ENCODE measurements at places on chromosomes 7 and 10.

DNA sequence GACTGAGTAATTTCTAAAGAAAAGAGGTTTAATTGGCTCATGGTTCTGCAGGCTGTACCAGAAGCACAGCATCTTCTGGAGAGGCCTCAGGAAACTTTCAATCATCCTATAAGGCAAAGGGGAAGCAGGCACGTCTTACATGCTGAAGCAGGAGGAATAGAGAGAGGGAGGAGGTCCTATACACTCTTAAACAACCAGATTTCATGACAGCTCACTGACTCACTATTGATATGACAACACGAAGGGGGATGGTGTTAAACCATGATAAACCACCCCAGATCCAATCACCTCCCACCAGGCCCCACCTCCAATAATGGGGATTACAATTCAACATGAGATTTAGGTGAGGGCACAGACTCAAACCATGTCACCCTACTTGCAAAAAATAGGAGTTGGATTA is 201.5 kb downstream of the CDK14 start:
- H3K4me1 ChIP-seq, result no peaks in the 10 kb centered on the region
- no peaks in the 10 kb centered on the region for H3K36me3 ChIP-seq
- H3K27ac ChIP-seq, result no peak overlapping the region
- no peak overlapping the region for H3K4me3 ChIP-seq
- H3K27me3 ChIP-seq, result no peaks in the 10 kb centered on the region
- no peak for DNase-seq

- H3K4me3 ChIP-seq, result no peak overlapping the region
- no peak overlapping the region for H3K27ac ChIP-seq
- H3K4me1 ChIP-seq, result peaks cover 18% of the 10 kb centered on the region
- H3K27me3 ChIP-seq, result no peaks in the 10 kb centered on the region
- no peak for DNase-seq
Measured at GRCh38 chr7:29086545-29086944, 59.8 kb downstream of the CPVL start.

DNA sequence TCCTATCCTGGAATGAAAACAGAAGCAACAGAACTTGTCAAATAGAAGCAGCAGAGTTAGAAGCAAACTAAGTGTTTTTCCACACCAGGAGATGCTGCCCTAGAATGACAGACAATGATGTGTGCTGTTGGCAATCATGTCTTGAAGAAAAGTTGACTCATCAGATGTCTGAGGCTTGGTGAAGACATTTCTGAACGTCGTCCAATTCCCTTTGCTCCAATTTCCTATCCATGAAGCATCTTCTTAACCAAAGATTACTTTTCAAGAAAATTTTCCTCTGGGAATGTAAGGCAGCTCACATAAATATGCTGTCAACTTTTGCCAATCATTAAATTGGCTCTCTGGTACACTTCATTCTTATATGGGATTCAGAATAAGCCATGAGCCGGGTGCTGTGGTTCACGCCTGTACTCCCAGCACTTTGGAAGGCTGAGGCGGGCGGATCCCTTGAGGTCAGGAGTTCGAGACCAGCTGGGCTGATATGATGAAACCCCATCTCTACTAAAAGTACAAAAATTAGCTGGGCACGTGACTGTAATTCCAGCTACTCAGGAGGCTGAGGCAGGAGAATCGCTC is 34.6 kb downstream of the MALSU1 start:
- DNase-seq, result peak; percentile 46
- H3K4me3 ChIP-seq, result no peak overlapping the region
- H3K27ac ChIP-seq, result peak overlapping the region; percentile 28
- H3K36me3 ChIP-seq, result no peaks in the 10 kb centered on the region
- H3K27me3 ChIP-seq, result no peaks in the 10 kb centered on the region

GRCh38 chr7:27031289-27032172 is 64.3 kb downstream of the HOXA1 start:
- peak overlapping the region; percentile 8 for H3K27ac ChIP-seq
- no peaks in the 10 kb centered on the region for H3K36me3 ChIP-seq
- no peaks in the 10 kb centered on the region for H3K27me3 ChIP-seq
- DNase-seq, result no peak
- peaks cover 7% of the 10 kb centered on the region for H3K4me1 ChIP-seq

- no peaks in the 10 kb centered on the region for H3K27me3 ChIP-seq
- no peak overlapping the region for H3K27ac ChIP-seq
- H3K4me3 ChIP-seq, result no peak overlapping the region
Measured at GRCh38 chr10:114471906-114472876, 67.9 kb upstream of the AFAP1L2 start.

- peak; percentile 20 for DNase-seq
- H3K27me3 ChIP-seq, result no peaks in the 10 kb centered on the region
- H3K27ac ChIP-seq, result no peak overlapping the region
Measured at GRCh38 chr10:124590216-124591122, 128.8 kb downstream of the LHPP start.

GRCh38 chr7:93402944-93403343 is 170.8 kb downstream of the VPS50 start:
- no peak overlapping the region for H3K4me3 ChIP-seq
- H3K36me3 ChIP-seq, result no peaks in the 10 kb centered on the region
- H3K27me3 ChIP-seq, result no peaks in the 10 kb centered on the region
- no peak for DNase-seq

DNA sequence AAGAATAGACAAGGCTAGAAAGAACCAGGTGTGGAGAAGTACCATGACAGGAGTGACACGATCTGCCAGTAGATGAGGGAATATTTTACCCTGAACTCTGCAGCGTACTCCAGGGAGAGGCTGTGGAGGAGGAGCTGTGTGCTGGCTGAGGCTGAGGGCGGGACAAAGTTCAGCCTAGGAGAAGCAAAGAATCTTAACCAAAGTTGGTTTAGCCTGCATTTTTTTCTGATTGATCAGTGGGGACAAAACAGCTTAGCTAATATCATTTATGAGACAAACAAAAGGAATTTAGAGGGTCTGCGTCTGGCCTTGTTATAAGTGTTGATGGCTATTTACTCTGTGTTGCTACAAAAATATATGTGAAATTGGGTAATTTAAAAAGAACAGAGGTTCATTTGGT is 5.2 kb upstream of the NPSR1 start:
- H3K4me1 ChIP-seq, result no peaks in the 10 kb centered on the region
- no peaks in the 10 kb centered on the region for H3K36me3 ChIP-seq
- no peak overlapping the region for H3K27ac ChIP-seq
- H3K4me3 ChIP-seq, result no peak overlapping the region

GRCh38 chr10:108850138-108850854 is 1073.0 kb downstream of the XPNPEP1 start:
- H3K4me1 ChIP-seq, result no peaks in the 10 kb centered on the region
- no peaks in the 10 kb centered on the region for H3K27me3 ChIP-seq
- no peak overlapping the region for H3K4me3 ChIP-seq

GRCh38 chr10:10526846-10527245 is 490.8 kb upstream of the CELF2 start:
- H3K27ac ChIP-seq, result no peak overlapping the region
- no peak for DNase-seq
- H3K4me1 ChIP-seq, result no peaks in the 10 kb centered on the region

GRCh38 chr7:80411621-80412020 is 100.2 kb downstream of the GNAT3 start:
- no peak overlapping the region for H3K27ac ChIP-seq
- H3K4me3 ChIP-seq, result no peak overlapping the region
- H3K4me1 ChIP-seq, result no peaks in the 10 kb centered on the region
- DNase-seq, result no peak
- H3K36me3 ChIP-seq, result no peaks in the 10 kb centered on the region

DNA sequence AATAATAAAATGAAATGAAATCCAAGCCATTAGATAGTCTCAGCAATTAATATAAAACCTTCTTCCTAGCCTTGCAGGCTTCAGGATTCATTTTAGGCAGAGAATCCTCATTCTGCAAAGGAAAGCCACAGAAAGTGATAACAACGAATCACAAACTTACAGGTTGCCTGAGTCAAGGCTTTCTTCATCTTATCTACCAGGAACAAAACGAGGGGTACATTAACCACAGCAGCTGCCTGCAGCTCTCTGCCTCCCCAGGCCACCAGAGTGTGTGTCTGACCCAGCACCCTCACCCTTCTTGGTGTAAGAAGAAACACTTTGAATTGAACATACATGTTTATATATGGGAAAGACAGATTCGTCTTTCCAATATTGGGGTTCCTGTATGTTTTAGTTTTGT is 12.5 kb upstream of the TNS3 start:
- H3K36me3 ChIP-seq, result no peaks in the 10 kb centered on the region
- no peaks in the 10 kb centered on the region for H3K27me3 ChIP-seq
- H3K4me1 ChIP-seq, result no peaks in the 10 kb centered on the region
- H3K4me3 ChIP-seq, result no peak overlapping the region

- H3K27ac ChIP-seq, result peak overlapping the region; percentile 40
- no peaks in the 10 kb centered on the region for H3K27me3 ChIP-seq
- H3K4me3 ChIP-seq, result no peak overlapping the region
- H3K36me3 ChIP-seq, result no peaks in the 10 kb centered on the region
- no peak for DNase-seq
Measured at GRCh38 chr10:69438536-69439349, 12.5 kb upstream of the TSPAN15 start.

DNA sequence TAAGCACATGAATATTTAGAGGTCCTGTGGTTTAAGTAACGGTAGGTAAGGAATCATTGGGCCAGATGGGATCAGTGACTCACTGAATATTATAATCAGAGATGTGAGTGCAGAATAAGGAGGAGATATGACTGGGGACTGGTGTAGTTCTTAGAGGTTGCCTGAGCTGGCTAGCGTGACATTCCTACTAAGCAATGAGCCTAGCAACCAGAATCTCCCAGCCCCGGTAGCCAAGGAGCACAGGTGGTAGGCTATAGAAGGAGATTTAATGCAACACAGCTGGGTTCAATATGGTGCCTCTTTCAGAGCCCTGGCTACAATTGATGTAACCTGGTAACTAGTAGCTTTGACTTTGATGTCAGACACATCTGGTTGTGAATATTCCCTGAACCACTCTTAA is 641.6 kb downstream of the AUTS2 start:
- no peak for DNase-seq
- H3K27ac ChIP-seq, result no peak overlapping the region
- no peak overlapping the region for H3K4me3 ChIP-seq
- H3K27me3 ChIP-seq, result no peaks in the 10 kb centered on the region
- H3K4me1 ChIP-seq, result no peaks in the 10 kb centered on the region
- H3K36me3 ChIP-seq, result no peaks in the 10 kb centered on the region

DNA sequence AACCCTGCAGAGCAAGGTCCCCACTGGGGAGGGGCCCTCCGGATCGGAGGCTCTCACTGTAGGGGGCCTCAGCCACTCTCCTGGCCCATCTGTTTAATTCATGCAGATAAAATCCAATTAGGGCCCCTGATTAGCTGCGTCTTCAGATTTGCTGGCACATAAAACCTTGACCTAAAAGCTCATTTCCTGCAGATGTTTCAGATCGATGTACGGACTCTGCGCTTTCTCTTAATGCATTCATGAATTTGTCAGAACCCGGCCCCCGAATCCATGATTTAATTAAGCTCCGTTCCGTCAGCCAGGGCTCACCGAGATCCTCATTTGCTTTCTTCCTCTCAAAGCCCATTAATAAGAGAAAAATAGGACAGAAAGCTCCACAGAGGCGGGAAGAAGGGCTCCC is 40.0 kb upstream of the FOXL3 start:
- H3K27ac ChIP-seq, result no peak overlapping the region
- no peaks in the 10 kb centered on the region for H3K27me3 ChIP-seq
- no peaks in the 10 kb centered on the region for H3K4me1 ChIP-seq
- peaks cover 41% of the 10 kb centered on the region for H3K36me3 ChIP-seq
- no peak for DNase-seq
- no peak overlapping the region for H3K4me3 ChIP-seq

DNA sequence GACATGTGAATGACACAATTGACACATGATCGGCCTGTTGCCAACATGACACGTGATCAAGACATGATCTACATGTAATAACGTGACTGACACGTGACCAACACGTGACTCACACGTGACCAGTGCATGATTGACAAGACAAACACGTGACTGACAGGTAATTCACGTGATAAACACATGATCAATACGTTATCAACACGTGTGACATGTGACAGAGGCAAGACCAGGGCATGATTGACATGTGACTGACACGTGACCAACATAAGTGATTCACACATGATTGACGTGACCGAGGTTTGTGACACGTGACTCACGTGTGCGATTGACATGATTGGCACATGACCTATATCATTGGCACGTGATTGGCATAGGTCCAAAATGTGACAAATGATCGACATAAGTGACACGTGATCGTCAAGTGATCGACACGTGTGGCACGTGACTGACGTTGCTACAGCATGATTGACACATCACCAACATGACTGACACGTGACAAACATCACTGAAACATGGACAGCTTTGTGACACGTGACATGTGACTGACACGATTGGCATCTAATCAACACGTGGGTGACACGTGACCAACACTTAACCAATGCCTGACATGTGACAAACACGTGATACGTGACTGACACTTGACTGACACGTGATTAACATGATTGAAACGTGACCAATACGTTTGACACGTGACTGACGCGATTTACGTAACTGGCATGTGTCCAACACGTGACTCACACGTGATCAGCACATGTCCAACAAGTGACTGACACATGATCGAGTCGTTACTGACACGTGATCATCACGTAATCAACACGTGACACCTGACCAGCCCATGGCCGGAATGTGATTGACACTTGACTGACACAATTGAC is 23.0 kb downstream of the CRPPA start:
- H3K4me3 ChIP-seq, result no peak overlapping the region
- H3K27me3 ChIP-seq, result no peaks in the 10 kb centered on the region
- no peaks in the 10 kb centered on the region for H3K4me1 ChIP-seq
- H3K36me3 ChIP-seq, result no peaks in the 10 kb centered on the region
- H3K27ac ChIP-seq, result no peak overlapping the region

- no peaks in the 10 kb centered on the region for H3K27me3 ChIP-seq
- no peaks in the 10 kb centered on the region for H3K4me1 ChIP-seq
- no peaks in the 10 kb centered on the region for H3K36me3 ChIP-seq
- no peak overlapping the region for H3K4me3 ChIP-seq
Measured at GRCh38 chr10:105192861-105193260, 551.8 kb downstream of the SORCS3 start.

GRCh38 chr7:148906707-148907498 is 22.8 kb upstream of the EZH2 start:
- DNase-seq, result no peak
- peaks cover 24% of the 10 kb centered on the region for H3K27me3 ChIP-seq
- H3K4me3 ChIP-seq, result no peak overlapping the region
- H3K36me3 ChIP-seq, result no peaks in the 10 kb centered on the region

DNA sequence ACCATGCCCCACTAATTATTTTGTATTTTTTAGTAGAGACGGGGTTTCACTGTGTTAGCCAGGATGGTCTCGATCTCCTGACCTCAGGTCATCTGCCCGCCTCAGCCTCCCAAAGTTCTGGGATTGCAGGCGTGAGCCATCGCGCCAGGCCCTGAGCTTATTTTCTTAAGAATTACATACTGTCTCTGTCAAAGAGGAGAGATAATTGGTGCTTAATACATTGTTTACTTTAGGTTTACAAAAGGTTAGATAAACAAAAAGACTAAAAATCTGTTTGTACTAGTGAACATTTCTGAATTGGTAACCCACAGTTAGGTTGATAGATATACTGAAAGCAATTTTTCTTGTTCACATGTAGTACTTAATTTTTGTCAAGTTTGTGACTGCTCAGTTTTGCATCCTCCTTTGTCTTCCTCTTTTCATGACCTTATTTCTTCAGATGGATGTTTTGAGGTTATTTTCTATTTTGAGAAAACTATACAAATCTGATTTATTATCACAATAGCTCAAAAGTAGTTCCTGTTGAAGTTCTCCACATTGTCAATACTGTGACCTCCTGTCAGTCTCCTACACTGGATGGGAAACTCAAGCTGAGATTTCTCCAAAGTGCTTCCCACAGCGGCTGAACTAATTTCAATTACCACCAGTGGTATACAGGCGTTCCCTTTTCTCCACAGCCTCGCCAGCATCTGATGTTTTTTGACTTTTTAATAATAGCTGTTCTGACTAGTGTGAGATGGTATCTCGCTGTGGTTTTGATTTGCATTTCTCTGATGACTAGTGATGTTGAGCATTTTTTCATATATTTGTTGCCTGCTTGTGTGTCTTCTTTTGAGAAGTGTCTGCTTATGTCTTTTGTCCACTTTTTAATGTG is 22.5 kb downstream of the HHEX start:
- no peak overlapping the region for H3K4me3 ChIP-seq
- no peaks in the 10 kb centered on the region for H3K27me3 ChIP-seq
- no peak for DNase-seq
- H3K27ac ChIP-seq, result no peak overlapping the region

All from heart left ventricle (tissue), 16 donors.